ENCODE measurements at places on chromosomes 7 and 10. TPM values are rescaled to one million over a fixed set of nuclear protein-coding genes. Genes with fewer than 3 reads are reported as not detected.

TMEM213 gene
- not detected for total RNA-seq

CREB5 gene
- 2.4 TPM for total RNA-seq

SHTN1 gene
- 24.3 TPM for total RNA-seq

DIP2C gene
- total RNA-seq: 9.4 TPM

STAG3 gene
- total RNA-seq: 0.22 TPM
